NCI-H1105 (cell line): ENCODE measurements at places on chromosomes 5 and 9.

DNA sequence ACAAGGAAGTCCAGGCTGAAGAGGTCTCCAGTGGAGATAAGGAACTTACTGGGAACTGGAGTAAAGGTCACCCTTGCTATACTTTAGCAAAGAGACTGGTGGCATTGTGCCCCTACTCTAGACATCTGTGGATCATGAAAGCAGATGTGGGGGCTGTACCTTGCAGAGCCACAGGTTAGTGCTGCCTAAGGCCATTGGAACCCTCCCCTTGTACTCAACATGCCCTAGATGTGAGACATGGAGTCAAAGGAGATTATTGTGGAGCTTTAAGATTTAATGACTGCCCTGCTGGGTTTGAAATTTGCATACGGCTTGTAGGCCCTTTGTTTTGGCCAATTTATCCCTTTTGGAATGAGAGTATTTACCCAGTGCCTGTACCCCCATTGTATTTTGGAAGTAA is 397.3 kb upstream of the GRIN3A start:
- no peak for DNase-seq

DNA sequence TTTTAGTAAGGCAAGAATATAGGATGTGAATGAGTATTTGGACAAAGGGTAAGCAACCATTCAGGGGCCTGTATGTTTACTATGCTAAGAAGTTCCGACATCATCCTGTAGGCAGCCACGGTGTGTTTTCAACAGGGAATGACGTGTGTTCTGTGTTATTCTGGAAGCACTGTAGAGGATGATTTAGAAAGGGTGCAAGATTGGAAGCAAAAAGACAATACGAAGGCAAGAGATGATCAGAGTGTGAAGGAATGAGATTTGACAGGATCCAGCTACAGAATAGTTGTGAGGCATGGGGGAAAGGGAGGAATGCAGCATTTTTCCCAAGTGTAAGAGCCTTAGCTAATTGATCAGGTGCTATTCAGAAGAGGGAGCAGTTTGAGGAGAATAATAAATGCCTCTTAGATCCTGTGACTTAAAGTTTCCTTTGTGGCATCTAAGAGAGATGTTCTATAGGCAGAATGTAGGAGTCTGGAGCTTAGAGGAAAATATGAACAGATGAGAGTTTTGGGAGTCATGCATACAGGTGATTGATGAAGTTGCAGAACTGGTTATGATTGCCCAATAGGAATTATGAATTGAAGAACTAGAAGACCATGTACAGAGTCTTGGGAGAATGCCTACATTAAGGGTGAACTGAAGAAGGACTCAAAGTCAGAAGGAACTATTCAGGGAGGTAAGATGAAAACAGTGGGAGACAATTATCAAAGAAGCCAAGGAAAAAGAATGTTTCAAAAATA is 2.5 kb downstream of the SMC5 start:
- no peak for DNase-seq

DNA sequence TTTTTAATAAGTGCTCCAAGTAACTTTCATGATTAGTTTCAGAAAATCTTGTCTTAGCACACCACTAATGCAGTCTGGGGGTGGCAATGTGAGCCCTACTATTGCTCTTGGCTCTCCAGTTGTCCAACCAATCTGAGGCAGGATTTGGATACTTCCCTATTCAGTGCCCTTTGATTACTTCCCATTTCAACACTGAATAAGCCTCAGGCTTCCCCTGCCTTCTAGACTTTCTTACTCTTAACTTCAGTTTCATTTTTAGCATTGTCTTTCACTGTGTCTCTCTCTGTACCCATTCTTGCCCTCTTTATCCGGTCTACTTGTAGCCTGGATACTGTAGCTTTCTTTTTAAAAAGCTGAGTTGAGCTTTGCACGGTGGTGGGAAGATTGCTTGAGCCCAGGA is 186.1 kb downstream of the C9orf152 start:
- no peak for DNase-seq

GRCh38 chr9:108933231-108933717 is 650 bp downstream of the ELP1 start:
- DNase-seq: peak; percentile 41

DNA sequence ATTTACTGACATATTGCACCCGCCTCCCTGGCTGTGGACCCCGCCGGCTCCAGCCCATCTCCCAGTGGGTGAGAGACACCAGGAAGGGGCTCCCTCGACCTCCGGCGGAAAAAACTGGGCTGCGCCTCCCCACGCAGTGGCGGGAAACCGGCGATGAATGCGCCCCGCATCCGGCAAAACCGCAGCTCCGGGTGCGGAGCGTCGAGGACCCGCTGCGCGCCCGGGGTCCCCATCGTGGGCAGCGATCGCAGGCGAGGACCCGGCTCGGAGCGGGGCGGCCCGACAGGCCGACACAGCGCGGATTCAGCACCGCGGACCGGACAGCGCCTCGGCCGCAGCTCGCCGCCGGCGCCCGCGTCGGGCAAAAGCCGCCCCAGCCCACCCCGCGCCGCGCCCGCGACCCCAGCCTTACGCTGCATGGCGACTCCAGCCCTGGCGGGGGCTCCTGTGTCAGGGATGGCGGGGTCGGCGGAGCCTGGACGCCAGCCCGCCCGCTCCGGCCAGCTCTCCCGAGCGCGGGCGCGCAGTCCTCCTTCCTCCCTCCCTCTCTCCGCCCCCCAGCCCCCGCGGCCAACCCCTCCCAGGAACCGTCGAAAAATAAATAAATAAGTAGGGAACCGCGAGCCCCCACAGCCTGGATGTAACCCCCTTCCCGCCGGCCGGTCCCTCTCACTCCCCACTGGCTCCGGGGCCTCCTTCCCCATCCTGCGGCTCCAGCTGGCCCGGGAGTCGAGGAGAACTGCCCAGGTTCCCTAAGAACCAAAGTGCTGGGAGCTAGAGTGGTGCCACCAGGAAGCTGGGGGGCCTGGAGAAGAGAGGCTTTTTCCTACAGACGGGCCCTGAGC is 3.1 kb downstream of the LHX3 start:
- DNase-seq: no peak

- DNase-seq: no peak
Observed at GRCh38 chr5:112109331-112110007, 309.6 kb downstream of the EPB41L4A start.

GRCh38 chr5:135147294-135148090 is 113.5 kb upstream of the PITX1 start:
- no peak for DNase-seq

DNA sequence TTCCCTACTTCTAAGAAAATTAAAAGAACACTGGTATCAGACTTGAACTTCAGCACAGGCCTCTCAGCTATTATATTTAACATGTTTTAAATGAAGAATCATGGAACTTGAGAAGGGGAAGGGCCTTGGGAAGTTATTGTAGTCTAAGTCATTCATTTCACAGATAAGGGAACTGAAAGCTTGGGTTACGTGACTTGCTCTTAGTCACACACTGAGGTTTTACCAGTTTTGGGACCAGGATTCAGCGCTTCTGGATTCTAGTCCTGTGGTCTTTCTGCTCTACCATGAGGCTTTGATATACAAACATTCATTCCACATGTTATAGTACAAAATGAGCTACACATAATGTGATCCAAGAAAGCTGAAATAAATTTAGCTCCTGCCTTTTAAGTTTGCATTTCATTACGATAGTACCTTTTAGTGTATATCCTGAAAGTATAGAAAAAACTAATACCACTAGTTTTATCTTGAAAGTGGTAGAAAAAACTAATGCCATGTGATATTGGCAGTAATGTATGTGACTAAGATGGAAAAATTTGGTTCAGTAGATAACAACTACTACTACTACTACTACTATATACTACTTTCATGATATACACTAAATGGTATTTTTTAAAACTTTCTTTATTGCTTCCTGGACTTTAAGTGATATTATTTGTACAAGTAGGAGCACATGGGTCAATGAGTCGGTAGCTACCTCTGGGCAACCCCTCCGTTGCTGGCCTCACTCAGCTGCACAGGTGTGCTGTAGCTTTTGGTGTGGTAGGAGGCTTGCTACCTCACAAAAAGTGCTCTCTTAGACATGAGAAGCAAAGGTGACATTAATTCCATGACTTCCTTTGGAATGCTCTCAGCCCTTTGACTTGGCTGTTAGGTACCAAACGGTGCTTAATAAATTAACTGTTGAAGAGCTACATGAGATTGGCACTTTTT is 40.7 kb downstream of the F2RL2 start:
- no peak for DNase-seq

DNA sequence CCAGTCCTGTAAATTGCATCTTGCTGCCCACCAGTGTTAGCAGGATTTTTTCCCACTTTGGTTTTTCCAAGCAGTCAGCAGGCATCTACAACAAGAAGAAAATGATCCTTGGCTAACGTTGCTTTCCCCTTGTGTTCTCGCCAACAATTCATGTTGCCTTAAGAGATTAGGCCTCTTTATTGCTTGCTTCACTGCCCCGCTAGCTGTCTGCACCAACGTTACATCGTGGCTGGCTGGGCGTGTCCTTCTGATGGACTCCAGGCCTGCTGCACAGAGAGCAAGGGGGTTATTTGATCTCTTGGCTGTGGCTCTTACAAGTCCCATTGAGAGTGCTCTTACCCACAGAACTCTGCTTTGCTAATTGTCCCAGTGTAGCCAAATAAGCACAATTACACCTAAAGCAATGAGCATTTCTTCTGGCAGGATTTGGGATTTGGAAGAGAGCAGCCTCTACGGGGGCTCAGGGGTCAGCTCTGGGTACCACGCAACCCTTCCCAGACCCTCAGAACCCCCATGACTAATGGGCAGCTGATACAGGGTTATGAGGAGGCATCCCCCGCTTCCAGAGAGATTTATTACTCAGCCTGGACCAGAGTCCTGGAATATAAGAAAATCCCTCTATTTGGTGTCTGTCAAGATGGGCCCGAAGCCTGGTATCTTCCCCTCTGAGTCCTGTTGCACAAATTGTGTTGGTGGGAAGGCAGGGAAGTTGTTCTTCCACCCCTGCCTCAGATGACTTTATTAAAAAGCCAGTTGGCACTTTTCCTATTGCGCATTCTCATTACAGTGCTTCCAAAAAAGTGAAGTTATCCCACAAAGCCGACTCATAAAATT is 17.6 kb downstream of the DCANP1 start:
- no peak for DNase-seq

DNA sequence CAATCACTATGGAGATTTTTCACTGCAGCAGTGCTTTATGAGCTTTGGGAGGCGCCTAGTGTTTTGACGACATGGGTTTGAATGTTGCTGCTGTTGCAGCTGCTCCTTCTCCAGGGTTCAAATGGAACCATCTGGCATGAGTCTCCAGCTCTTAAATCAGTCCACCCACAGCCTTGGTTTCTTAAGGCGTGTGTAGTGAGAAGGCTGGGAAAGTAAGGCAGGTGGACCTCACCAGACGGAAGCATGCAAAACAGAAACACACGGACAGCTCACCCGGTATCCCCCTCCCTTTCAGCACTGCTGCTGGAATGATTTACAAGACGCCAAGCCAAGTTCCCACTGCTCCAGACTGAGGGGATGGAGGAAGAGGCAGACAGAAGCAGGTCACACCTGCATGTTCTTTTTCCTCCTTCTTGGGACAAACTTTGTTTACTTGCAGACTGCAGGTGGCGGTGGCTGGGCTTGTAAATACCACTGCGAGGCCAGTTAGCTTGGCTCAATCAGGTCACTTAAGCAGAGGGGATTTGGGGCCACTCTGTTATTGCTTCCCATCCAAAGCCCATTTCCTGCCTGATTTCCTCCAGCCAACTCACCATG is 47.4 kb downstream of the ADAM19 start:
- DNase-seq: no peak

- no peak for DNase-seq
Observed at GRCh38 chr5:9499498-9499876, 46.4 kb downstream of the SEMA5A start.

DNA sequence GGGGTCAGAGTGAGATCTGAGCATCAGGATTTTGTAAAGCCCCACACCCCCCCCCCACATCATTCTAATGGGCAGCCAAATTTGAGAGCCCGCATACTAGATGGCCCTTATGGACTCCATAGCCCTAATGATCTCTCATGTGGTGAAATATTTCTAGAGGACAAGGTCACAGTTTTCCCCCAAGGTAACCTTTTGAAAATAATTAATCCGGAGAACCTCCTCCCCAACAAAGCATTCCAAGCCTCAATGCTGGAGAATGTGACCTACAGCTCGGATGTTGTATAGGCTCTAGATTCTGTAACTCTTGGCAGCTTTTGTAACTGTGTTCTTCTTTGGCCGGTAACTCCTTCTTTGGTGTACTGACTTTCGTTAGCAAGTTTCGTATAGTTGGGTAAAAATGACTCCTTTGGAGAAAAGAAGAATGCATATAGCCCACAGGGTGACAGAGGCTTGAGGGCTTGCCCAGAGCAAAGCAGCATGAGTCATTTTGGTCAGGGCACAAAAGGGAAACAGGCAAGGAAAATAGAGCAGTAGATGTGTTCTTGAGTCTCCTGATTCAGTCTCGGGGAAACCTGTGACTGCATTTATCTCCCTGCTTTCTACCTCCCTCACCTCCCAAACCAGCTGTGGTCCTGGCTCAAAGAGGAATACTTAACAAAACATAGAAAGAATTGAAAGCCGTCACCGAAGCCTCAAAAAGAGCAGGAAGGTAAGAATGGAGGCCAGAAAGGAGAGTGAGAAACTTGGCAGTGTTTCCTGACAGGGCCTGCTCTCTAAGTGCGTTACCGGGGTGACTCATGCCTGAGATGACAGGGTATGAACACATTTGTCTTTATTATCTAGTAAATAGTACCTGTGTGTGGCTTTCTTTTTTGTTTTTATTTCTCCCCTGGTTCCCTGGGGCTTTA is 6.6 kb upstream of the XPA start:
- no peak for DNase-seq

DNA sequence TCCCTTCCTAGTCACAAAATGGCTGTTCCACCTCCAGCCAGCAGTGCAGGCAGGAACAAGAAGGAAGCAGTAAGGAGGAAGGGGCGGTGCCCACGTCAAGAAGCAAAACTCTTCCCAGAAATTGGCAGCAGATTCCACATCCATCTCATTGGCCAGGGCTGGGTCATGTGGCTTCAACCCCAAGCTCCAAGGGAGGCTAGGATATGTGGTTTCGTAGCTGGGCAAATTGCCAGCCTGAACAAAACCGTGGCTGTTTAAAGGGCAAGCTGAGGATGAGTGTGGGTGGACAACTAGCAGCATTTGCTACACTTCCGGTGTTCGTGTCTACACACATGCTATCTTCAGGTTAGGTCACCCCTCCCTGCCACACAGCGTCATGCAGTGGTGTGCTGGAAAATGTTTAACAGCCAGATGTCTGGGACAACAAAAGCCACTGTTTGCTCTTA is 92.1 kb upstream of the MAP1B start:
- DNase-seq: no peak

DNA sequence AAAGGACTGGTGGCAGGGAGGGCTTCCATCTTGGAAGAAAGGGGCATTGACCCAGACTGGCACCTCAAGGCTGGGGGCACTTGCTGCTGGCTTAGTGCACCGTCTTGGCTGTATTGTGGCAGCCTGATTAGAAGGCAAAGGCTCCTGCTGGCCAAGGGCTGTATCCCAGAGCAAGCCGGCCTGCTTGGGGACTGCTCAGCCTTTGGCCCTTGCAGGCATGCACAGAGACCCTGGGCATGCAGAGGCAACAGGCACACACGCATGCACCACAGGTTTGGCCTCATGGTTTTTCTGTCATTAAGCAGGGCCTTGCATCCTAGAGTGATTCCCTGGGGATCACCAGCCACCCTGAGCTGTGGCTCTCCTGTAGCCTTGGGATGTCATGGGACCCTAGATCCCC is 29.0 kb downstream of the PITX1 start:
- no peak for DNase-seq
